Trophoblast cell (in vitro differentiated cells and primary cell): ENCODE measurements at places on chromosomes 7 and 10.
A peak's percentile ranks its signal among the peaks of the same experiment; 100 is the strongest.

- no peaks in the 10 kb centered on the region for H3K27me3 ChIP-seq
- H3K4me3 ChIP-seq = no peak overlapping the region
- H3K4me1 ChIP-seq = peaks cover 38% of the 10 kb centered on the region
- H3K27ac ChIP-seq = peak overlapping the region; percentile 14
- DNase-seq = peak; percentile 88
- peaks cover 4% of the 10 kb centered on the region for H3K36me3 ChIP-seq
Observed at GRCh38 chr7:137992550-137993394, 9.1 kb downstream of the CREB3L2 start.

- DNase-seq = no peak
- H3K36me3 ChIP-seq = no peaks in the 10 kb centered on the region
- H3K27me3 ChIP-seq = no peaks in the 10 kb centered on the region
- H3K4me1 ChIP-seq = peaks cover 2% of the 10 kb centered on the region
- no peak overlapping the region for H3K27ac ChIP-seq
Observed at GRCh38 chr10:126090911-126091728, 194.8 kb downstream of the FANK1 start.

- DNase-seq = no peak
- no peak overlapping the region for H3K4me3 ChIP-seq
- H3K27me3 ChIP-seq = no peaks in the 10 kb centered on the region
- no peaks in the 10 kb centered on the region for H3K4me1 ChIP-seq
- no peaks in the 10 kb centered on the region for H3K36me3 ChIP-seq
Observed at GRCh38 chr7:137000621-137001020, 132.2 kb downstream of the CHRM2 start.

- H3K4me1 ChIP-seq = peaks cover 10% of the 10 kb centered on the region
- no peak overlapping the region for H3K27ac ChIP-seq
- no peaks in the 10 kb centered on the region for H3K36me3 ChIP-seq
- no peak for DNase-seq
Observed at GRCh38 chr7:72335561-72336381, 76.4 kb downstream of the CALN1 start.

- no peak overlapping the region for H3K27ac ChIP-seq
- H3K36me3 ChIP-seq = no peaks in the 10 kb centered on the region
- H3K4me3 ChIP-seq = no peak overlapping the region
- peaks cover 97% of the 10 kb centered on the region for H3K27me3 ChIP-seq
- DNase-seq = no peak
Observed at GRCh38 chr7:155454183-155455112, 3.5 kb upstream of the EN2 start.

GRCh38 chr10:72336259-72337038, 18.3 kb downstream of the DNAJB12 start:
- peaks cover 10% of the 10 kb centered on the region for H3K4me1 ChIP-seq
- no peaks in the 10 kb centered on the region for H3K27me3 ChIP-seq
- peaks cover 51% of the 10 kb centered on the region for H3K36me3 ChIP-seq
- no peak overlapping the region for H3K4me3 ChIP-seq
- no peak overlapping the region for H3K27ac ChIP-seq
- DNase-seq = no peak

- DNase-seq = no peak
- no peak overlapping the region for H3K4me3 ChIP-seq
- H3K27me3 ChIP-seq = no peaks in the 10 kb centered on the region
- H3K4me1 ChIP-seq = no peaks in the 10 kb centered on the region
- H3K36me3 ChIP-seq = no peaks in the 10 kb centered on the region
Observed at GRCh38 chr7:12269100-12269895, 58.2 kb downstream of the TMEM106B start.

DNA sequence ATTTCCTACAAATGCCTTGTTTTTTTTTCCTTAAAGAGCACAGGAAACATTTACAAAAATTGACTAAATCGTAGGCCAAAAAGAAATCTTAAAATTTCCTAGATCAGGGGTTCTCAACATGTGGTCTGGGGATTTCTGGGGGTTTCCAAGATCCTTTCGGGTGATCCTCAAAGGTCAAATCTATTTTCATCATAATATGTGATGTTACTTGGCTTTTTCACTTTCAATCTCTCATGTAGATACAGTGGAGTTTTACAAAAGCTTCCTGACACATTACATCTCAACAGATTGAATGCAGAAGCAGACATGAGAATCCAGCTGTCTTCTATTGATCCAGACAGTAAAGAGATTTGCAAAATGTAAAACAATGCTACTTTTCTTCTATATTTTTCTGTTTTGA, 497.3 kb downstream of the INHBA start:
- no peaks in the 10 kb centered on the region for H3K27me3 ChIP-seq
- H3K27ac ChIP-seq = no peak overlapping the region
- H3K4me3 ChIP-seq = no peak overlapping the region
- H3K36me3 ChIP-seq = no peaks in the 10 kb centered on the region

GRCh38 chr7:93921607-93922566, at the start of gene GNG11:
GNG11 (plus strand) TSS chr7:93921735; CDS start chr7:93922138, 403 bp downstream.
- no peaks in the 10 kb centered on the region for H3K27me3 ChIP-seq
- H3K4me1 ChIP-seq = no peaks in the 10 kb centered on the region
- peak; percentile 1 for DNase-seq
- no peaks in the 10 kb centered on the region for H3K36me3 ChIP-seq

GRCh38 chr7:69656890-69657289, 58.6 kb downstream of the AUTS2 start:
- H3K4me1 ChIP-seq = peaks cover 8% of the 10 kb centered on the region
- no peak overlapping the region for H3K27ac ChIP-seq
- H3K4me3 ChIP-seq = no peak overlapping the region
- peak; percentile 26 for DNase-seq

DNA sequence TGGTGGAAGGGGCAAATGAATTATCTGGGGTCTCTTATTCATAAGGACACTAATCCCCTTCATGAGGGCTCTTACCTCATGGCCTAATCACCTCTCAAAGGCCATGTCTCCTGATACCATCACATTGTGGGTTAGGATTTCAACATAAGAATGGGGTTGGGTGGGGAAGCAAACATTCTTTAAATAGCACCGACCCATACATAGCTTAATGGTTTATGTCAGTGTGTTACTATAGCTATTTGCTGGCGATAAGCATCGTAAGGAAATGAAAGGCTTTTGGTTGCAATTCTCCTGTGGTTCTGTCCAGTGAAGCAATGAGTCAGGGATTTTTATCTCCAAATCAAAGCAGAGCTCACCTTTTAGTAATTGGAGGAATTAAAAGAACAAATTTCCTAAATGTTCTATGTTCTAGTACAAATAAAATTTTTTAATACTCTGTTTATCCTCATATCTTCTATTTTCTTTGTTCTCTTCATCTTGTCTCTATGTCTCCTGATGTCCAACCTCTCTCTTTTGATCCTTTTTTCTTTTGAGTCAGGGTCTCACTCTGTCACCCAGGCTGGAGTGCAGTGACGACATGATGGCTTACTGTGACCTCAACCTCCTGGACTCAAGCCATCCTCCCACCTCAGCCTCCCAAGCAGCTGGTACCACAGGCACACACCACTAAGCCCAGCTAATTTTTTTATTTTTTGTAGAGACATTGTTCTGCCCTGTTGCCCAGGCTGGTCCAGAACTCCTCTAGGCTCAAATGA, 57.0 kb upstream of the GLCCI1 start:
- peak overlapping the region; percentile 67 for H3K27ac ChIP-seq
- no peak overlapping the region for H3K4me3 ChIP-seq
- peaks cover 4% of the 10 kb centered on the region for H3K4me1 ChIP-seq
- DNase-seq = peak; percentile 97
- H3K27me3 ChIP-seq = no peaks in the 10 kb centered on the region

DNA sequence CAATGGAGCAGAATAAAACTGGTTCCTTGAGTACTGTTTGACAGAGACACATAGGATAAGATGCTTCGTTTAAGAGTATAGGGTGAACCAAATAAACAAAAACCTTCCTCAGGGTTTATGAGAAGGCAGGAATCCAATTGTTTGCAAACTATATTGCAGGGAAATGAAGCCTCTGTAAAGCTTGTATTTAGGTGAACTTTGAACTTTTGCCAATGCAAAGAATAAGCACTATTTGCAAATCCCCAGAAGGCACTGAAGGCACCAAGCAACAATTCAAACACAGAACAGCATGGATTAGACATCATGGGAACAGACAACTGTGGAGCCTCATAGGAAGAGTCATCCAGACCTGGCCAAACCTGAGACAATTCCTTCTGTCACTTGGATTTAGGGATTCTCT, 47.1 kb upstream of the WASL start:
- no peaks in the 10 kb centered on the region for H3K4me1 ChIP-seq
- DNase-seq = no peak
- no peak overlapping the region for H3K27ac ChIP-seq
- H3K27me3 ChIP-seq = no peaks in the 10 kb centered on the region
- H3K4me3 ChIP-seq = no peak overlapping the region

DNA sequence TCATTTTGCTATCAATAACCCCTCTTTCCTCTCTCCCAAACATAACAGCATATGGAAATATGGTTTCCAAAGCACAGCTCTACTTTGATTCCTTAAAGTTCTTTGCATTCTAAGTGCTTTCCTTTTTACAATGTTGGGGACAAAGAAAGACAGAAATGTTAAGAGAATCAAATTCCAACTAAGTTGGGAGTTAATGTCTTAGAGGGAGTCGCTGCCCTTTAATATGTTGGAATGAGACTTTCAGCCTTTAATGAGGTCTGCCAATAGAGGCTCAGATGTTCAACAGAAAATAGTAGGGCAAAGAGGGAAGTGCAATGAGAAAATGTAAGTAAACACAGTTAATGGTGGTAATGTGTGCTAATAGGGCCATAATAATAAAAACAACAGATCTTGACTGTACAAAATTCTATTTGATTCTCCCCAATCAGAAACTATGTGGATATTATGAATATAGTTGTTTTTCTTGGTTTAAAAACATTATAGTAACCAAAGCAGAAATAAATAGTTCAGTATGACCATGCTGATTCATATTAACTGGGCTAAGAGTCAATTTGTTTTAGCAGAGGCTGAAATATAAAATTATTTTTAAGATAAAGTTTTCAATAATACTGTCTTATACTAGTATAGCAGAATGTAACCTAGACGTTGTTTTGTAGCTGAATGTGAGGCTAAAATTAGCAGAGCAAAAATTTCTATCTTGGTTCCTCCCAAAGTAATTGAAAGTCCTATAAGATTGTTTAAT, 10.3 kb downstream of the HYCC1 start:
- no peaks in the 10 kb centered on the region for H3K4me1 ChIP-seq
- no peaks in the 10 kb centered on the region for H3K27me3 ChIP-seq
- no peaks in the 10 kb centered on the region for H3K36me3 ChIP-seq
- H3K4me3 ChIP-seq = no peak overlapping the region
- no peak for DNase-seq

GRCh38 chr7:28180364-28181147, at the start of gene JAZF1:
JAZF1 (minus strand) TSS chr7:28180795.
- peaks cover 4% of the 10 kb centered on the region for H3K4me1 ChIP-seq
- no peaks in the 10 kb centered on the region for H3K27me3 ChIP-seq
- no peak within 1 kb of the TSS for H3K27ac ChIP-seq
- no peak for DNase-seq

- H3K27me3 ChIP-seq = no peaks in the 10 kb centered on the region
- DNase-seq = no peak
- no peaks in the 10 kb centered on the region for H3K36me3 ChIP-seq
- H3K4me1 ChIP-seq = peaks cover 17% of the 10 kb centered on the region
Observed at GRCh38 chr7:28977881-28978280, 19.8 kb upstream of the TRIL start.

DNA sequence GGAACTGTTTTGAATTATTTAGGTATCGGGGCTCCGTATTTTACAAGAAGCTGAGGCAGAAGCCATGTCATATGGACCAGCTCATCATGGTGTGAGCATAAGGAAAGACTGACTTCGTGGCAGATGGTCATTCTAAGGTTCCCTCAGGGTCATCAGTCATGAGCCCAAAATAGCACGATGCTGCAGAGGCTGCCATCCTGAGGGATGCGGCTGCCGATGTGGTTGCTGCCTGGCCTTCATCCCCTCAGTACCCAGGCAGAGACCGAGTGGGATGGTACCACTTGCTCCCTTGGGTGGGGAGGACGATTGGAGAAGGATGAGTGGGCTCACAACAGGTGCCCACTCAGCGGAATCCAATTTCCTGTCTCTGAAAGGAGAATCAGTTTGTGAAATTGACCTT, 490.3 kb downstream of the SDK1 start:
- no peak overlapping the region for H3K27ac ChIP-seq
- H3K4me3 ChIP-seq = no peak overlapping the region
- H3K36me3 ChIP-seq = no peaks in the 10 kb centered on the region

DNA sequence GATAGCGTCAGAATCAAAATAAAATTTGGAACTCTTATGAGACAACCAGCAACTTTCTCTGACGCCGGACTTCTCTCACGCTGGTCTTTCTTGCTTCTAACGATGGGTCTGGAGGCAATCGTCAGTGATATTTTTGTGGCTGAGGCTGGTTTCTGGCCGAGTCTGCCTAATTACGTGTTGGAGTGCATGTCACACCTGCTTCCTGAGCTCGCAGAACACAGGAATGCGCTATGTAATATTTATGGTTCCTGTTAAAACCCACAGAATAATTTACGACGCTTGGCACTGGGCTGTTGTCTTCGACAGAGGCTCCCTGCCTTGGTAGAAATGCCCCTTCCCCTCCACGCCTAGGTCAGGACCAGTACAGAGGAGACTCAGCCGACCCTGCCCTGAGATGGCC, 64.9 kb downstream of the NPTX2 start:
- H3K4me3 ChIP-seq = no peak overlapping the region
- no peak overlapping the region for H3K27ac ChIP-seq
- DNase-seq = no peak
- H3K27me3 ChIP-seq = no peaks in the 10 kb centered on the region
- H3K36me3 ChIP-seq = no peaks in the 10 kb centered on the region
- H3K4me1 ChIP-seq = no peaks in the 10 kb centered on the region

DNA sequence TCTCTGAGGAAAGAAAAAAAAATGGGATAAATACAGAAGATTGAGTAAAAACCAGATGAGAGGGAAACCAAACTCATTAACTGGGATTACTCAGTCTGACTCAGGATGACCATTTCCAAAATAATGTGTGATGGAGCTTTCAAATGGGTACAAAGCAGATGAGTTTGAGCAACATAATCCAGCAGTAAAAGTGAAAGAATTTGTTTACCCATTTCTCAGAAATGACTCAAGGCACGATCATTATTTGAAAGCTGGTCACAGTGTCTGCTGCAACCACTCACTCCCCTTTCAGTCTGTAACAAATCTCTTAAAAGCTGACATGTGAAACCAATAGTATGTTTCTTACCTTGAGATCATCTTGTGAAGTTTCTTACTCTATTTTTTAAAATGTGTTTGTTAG, 104.7 kb upstream of the KLF14 start:
- peak; percentile 88 for DNase-seq
- H3K4me1 ChIP-seq = no peaks in the 10 kb centered on the region
- no peaks in the 10 kb centered on the region for H3K27me3 ChIP-seq
- no peak overlapping the region for H3K4me3 ChIP-seq

GRCh38 chr10:102627736-102628293, 16.5 kb upstream of the TRIM8 start:
- peaks cover 25% of the 10 kb centered on the region for H3K36me3 ChIP-seq
- H3K4me1 ChIP-seq = peaks cover 67% of the 10 kb centered on the region
- no peaks in the 10 kb centered on the region for H3K27me3 ChIP-seq
- peak overlapping the region; percentile 97 for H3K27ac ChIP-seq
- H3K4me3 ChIP-seq = no peak overlapping the region

DNA sequence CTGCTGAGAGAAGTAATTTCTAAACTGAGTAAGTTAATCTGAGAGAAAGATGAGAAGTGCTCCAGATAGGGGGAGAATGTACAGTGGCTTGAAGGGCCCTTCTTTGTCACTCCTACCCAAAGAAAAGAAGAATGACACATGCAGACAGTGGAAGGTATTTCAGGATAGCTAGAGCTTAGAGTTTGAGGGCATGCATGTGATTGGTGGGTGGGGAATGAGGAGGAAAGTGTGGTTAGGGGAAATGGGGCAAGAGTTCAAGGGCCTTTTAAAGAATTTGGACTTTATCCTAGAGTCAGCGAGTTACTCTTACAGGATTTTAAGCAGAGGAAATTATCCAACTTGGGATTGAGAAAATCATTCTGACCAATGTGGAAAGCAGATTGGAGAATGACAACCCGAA, 50.0 kb downstream of the ANLN start:
- H3K36me3 ChIP-seq = peaks cover 18% of the 10 kb centered on the region
- H3K27me3 ChIP-seq = no peaks in the 10 kb centered on the region
- H3K4me3 ChIP-seq = no peak overlapping the region
- no peak overlapping the region for H3K27ac ChIP-seq
- no peaks in the 10 kb centered on the region for H3K4me1 ChIP-seq
